ENCODE measurements at places on chromosomes 1 and 21.
A peak's percentile ranks its signal among the peaks of the same experiment; 100 is the strongest.

DNA sequence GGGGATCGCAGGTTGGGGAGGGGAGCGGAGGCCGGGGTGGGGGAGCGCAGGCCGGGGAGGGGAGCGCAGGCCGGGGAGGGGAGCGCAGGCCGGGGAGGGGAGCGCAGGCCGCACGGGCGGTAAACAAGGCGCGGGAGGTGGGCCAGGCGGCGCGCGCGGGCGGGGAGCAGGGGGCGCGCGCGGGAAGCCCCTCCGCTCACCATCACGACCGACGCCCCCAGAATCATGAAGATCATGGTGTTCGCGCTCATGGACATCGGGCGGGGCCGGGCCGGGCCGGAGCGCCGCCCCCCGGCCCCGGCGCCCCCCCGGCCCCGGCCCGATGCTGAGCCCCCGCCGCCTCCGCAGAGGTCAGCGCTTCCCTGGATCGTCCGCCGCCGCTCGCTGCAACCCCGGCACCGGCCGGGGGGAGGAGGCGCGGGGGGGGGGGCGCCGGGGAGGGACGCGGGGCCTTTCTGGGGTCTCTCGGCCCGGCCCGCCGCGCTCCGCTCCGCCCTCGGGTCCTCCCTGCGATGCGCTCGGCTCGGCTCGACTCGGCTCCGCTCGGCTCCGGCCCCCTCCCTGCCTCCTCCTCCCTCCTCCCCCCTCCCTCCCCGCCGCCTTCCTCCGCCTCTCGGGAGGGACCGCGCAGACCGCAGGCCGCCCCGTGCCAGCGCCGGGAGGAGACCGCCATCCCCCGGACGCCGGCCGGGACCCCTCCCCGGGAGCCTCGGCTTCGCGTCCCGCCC lies at the start of gene TMEM240:
TMEM240 (minus strand) TSS at position 535 of the 728 bp plus-strand sequence; CDS start at position 257, 278 bp downstream.
- peak; percentile 64 for DNase-seq

DNA sequence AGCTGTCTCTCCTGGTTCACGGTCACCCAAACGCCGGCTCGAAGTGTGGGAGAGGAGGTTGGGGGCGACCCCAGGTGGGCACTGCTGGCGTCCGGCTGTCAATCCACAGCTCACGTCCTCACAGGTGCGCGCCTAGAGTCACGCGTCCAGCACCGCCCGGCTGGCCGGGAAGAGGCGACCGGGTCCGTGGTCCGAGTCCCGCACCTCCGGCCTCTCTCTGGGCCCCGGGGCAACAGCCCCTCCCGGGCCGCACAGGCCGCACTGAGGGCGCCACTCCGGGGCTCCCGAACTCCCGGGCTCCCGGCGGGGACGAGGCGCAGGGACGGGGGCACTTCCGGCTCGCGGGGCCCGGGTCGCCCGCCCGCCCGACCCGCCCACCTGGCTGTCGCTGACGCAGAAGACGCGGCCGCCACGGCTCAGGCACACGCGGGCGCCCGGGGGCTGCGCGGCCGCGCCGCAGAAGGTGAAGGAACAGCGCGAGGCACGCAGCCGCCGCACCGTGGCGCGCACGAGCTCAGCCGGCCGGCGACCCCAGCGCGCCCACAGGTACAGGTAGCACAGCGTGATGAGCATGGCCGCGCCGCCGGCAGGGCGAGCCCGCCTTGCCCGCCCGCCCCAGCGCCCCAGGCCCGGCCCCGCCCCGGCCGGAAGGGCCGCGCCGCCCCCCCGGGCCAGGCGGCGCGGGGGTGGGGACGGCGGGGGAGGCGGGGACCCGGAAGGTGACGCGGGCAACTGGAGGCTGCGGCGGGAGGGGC lies at the start of gene HLCS:
HLCS (minus strand) TSS at position 604 of the 755 bp plus-strand sequence; CDS start at position 573, 31 bp downstream.
- peak; percentile 60 for DNase-seq

GRCh38 chr1:41449326-41449921 lies 35.1 kb downstream of the EDN2 start:
- no peak for DNase-seq

- no peak for DNase-seq
Observed at GRCh38 chr1:215052256-215053015, 30.1 kb upstream of the KCNK2 start.

GRCh38 chr1:19704247-19705113 lies 39.8 kb downstream of the HTR6 start:
- peak; percentile 54 for DNase-seq

DNA sequence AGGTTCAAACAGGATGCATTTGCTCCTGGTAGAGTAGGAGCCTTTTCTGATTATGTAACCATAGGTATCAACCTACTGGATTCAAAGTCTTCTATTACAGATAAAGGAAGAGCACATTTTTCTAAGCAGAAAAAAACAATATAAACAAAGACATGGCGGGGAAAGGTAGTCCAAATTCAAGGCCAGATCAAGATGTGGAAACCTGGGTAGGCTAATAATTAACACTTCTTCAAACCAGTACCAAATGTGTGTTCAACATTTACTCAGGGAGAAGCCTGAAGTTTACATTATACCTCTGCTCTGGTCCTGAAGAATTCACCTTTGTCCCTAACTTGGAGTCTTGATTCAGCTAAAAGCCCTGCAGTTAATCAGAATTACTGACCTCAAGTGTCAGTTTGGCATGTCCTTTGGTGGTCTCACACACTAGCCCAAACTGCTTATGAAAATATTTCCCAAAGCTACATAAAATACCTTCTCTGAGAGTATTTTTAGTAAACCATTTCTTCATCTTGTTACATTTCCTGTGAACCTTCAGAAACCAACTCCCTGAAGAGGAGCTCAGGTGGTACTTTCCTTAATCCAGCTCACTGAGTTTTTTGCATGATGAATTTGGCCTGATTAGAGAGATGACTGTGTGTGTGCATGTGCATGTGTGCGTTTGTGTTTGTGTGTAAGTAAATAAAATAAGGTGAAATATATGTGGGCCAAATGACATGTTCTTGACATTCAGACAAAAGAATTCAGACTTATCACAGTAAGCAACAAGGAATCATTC lies 70.2 kb downstream of the TOR3A start:
- DNase-seq = no peak

- DNase-seq = peak; percentile 94
Observed at GRCh38 chr1:52574594-52574993, 21.7 kb upstream of the TUT4 start.

DNA sequence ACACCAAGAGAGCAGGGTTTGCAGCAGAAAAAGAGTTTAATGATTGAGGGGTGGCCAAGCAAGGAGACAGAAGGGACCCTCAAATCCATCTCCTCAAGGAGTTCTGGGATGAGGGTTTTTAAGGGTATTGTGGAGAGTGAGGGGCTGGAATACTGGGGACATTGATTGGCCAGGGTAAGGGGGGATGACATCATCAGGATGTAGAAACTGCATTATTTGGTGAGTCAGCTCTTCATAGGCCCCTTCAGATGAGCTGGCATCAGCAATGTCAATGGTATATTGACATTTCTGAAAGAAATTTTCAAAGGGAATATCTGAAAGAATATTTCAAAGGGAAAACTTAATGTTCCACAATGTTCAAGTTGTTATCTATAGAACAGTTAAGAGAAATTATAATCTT lies 168.1 kb upstream of the SNX7 start:
- DNase-seq = no peak

DNA sequence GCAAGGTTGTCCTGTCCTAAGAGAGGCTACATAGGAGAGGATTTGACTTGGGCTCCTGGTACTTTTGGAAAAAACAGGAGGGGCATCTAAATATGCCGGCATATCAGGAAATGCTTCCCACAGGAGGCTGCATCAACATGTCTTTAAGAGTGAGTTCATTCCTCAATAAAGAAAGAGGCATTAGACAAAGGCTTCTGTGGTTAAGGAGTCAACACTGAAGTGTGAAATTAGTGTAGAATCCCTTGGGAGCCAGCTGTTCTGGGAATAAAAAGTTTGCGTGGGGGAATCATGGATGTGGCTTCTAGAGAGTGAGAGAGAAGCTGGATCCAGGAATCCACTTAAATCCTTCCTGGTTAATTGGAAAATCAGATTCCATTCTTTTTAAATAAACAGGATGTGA lies 69.5 kb downstream of the DNM3 start:
- no peak for DNase-seq

- peak; percentile 72 for DNase-seq
Observed at GRCh38 chr1:23673086-23673813, 18.4 kb upstream of the RPL11 start.

DNA sequence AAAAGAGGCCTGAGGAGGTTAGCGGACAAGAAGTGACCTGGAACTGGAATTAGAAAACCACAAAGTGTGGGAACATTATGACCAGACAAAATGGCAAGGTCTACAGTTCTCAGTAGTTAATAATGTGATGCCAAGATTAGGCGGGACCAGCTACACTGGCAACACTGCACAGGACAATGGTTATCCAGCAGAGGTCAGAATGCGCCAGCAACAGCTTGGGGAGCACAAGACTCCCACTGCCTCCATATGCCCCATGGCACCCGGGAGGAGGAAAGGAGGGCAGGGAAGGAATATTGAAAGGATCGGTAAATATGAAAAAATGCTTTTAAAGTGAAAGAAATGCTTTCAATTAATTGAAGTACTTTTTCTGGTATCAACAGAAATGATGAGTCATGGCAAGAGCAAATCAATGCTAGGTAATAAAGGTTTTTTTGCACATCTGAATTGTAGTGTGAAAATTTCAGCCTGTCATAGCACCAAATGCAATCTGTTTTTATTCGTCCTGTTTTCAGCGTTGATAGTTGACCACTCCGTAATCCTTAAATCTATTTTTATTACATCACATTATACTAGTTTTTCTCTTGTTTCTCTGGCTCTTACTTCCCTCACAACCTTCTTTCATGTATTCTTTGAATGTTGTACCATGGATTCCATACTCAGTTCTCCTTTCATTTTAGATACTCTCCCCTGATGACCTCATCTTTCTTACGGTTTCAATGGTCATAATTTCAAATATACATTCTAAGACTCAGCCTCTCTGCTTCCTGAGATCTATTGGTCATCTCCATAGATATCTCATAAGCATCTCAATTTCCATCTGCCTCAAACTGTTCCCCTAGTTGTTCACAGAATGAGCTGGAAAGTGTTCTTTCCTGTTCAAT lies 30.7 kb downstream of the VCAM1 start:
- DNase-seq = no peak

DNA sequence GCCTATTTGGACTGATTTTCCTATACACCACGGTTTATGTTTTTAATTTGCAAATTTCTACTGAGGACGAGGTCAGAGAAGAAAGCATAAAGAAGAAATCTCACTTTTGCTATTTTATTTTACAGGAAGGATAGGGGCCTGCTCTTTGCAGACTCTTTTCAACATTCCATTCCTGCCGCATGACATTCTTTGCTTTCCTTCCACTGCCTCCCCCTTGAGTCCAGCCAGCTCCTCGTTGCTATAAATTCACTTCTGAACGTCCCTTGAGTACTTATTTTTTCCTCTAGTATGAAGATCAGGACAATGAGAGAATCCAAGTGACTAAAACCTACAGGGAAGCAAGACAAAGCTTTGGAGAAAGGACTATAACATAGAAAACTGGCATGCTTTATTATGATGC lies 53.4 kb upstream of the PTGFR start:
- DNase-seq = no peak

DNA sequence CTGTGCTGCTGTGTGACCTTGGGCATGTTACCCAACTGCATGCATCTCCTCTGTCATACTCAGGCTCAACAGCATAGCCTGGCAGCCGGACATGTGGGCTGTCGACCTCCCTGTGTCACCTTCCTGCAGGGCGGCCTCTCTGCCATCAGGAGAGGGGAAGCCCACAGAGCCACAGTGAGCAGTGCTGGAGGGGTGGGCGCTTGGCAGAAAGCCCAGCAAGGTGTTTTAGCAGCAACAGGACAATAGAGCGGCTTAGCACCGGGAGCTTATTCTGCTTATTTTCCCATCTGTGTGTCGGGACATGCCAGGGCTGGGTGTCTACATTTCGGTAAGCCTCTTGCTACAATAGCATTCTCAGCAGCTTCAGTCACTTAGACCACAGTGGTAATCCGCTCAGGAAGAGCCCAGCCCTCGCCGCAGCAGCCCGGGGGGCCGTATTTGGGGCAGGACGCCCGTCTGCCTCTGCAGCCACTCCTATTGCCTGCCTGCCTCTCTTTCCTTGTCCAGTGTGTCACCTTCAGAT lies 22.8 kb upstream of the CDK18 start:
- DNase-seq = no peak

DNA sequence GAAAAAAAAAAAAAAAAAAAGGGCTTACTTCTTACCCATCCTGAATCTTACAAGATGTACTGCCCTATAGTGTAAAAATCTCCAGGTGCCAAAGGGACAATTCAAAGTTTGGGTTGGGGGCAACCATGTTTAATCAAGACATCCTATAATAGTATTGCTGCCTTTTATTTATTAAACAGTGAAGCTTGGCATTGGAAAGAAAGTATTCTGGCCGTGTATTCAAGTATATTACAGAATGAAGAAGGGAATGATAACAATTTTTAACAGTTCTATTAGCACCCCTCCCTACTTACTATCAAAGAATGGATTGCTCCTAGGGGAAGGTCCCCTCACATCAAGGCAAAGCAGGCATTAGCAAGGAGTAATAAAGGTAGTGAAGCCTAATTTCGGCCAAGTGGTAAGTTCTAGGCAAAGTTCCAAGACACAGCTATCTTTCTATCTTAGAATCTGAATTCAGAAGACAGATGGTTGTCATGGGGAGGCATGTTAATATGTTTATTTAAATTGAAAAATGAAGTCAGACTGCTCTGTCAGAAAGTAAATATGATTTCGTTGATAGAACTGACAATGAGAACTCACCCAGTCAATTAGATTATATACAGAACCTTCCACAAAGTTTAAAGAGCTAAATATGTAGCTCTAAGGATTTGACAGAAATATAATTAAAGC lies 24.6 kb downstream of the ST7L start:
- no peak for DNase-seq

- peak; percentile 86 for DNase-seq
Observed at GRCh38 chr1:59015708-59016107, 231.9 kb upstream of the JUN start.

DNA sequence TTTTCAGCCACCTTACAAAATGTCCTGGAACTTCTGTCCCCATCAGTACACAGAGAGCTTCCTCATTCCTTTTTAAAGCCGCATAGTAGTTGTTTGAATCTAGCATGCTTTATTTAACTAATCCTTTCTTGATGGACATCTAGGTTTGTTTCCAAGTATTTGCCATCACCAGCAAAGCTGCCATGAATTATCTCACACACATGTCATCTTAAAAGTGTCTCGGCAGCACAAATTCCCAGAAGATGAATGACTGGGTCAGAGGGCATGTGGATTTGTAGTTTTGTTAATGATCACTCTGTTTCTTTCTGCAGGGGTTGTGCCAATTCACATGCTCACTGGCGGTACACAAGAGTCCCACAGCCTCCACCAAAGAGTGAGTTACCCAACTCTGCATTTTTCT lies 68.3 kb downstream of the CLIC6 start:
- no peak for DNase-seq

DNA sequence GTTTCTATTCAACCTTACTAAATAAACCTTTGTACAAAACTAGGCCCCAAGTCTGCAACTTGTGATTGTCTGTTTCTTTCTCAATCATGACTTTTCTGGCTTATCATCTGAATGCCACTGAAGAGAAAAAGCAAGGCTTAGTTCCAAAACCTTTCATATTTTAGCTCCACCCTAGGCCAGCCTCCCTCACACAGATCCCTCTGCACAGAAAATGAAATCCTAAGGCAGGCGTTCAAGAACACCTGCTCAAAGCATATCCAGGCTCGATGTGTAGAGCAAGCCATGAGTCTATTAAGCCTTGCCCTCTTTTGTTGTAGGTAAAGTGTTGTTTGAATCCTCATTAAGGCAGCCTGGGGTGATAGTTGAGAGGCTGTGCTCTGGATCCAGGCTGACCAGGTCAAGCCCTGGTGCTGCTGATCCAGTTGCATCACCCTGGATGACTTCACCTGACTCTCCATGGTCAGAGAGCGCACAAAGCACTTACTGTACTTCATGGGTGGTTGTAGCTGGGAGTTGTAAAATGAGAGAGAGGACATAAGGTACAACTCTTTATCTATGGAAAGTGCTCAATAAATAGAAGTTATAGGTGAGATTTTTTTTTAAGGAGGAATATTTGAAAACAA lies 39.0 kb downstream of the FYB2 start:
- DNase-seq = no peak
